Omental fat pad (tissue), 4 donors: ENCODE measurements at places on chromosomes 4 and X. TPM values are rescaled to one million over a fixed set of nuclear protein-coding genes. Genes with fewer than 3 reads are reported as not detected.

GRCh38 chr4:153326513-153326912 lies 18.0 kb upstream of the MND1 start:
- no peak for DNase-seq

- DNase-seq, result no peak
Measured at GRCh38 chrX:55924574-55924973, 207.0 kb downstream of the RRAGB start.

GRCh38 chrX:139936259-139936658 lies 3.4 kb upstream of the ATP11C start:
- no peak for DNase-seq

Gene APBB2
- total RNA-seq, result 76.6 TPM
